HFFc6 (cell line): ENCODE measurements at places on chromosomes 5 and 9. TPM values are rescaled to one million over a fixed set of nuclear protein-coding genes. Genes with fewer than 3 reads are reported as not detected.
A peak's percentile ranks its signal among the peaks of the same experiment; 100 is the strongest.

DNA sequence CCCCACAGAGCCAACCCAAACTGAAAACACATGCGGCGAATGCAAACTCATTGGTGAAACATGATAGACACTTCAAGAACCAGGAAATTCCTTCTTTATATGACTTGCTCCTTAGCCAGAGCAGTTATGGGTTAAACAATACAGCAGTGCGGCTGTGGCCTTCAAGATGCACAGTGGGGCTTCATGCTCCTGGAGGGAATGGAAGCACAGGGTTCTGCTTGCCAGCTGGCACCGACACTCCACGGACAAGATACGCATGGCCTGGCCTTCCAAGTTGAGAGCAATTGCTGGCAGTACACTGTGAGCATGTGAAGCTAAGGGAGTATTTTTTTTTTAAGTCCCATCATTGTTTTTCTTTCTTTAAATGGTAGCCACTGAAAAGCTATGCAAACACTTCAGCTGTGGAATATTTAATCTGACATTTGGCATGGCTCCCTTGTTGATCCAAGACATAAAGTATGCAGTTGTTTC is 451.6 kb upstream of the CD180 start:
- peak; percentile 55 for DNase-seq

The FCN2 gene
- total RNA-seq: not detected in 3 replicates

DNA sequence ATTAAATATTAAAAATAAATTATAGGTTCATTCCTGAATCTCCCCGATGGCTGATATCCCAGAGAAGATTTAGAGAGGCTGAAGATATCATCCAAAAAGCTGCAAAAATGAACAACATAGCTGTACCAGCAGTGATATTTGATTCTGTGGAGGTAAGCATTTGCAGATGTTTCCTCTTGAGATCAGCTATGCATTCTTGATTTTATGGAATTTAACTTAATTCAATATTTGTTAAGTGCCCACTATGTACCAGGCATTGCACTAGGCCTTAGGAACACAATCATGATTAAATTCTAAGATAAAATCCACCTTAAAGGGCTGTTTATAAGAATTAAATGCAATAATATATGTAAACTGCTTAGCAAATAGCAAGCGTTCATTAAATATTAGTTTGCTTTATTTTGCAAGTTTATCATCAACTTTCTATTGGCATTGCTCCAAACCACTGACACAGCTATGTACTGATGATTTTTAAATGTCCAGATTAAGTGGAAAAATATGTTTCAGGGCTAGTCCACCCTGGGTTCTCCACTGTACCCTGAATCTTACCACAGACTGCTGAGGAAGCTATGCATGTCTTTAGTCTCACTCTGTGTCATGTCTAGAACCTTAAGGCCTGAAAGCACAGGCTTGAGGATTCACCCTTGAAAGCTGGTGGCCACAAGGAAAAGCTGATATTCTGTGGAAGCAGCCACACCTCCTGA is 33.2 kb downstream of the SLC22A4 start:
- no peak for DNase-seq

GRCh38 chr5:16679190-16679589 is 62.4 kb upstream of the RETREG1 start:
- no peak for DNase-seq

- no peak for DNase-seq
These were observed 73.0 kb downstream of the KIF24 start for GRCh38 chr9:34256104-34256503.

The PMPCA gene
- 74.6 to 82.7 TPM (median 81.0 TPM) in 3 replicates for total RNA-seq

DNA sequence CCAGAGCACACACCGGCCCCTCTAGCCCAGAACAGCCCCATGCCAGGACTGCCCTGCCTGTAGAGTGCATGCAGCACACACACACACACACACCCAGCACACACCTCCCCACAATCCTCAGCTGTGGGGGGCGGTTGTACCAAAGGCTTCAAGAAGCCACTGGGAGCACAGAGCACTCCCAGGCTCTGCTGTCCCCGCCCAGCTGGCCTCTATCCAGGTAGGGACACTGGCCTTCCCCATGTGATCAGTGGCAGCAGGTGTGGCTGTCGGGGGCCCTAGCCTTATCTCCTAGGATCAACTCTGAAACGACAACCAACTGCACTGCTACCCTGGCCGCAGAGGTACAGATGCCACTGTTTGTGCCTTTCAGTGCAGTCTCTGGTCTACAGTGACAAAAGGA is 2.0 kb downstream of the ANAPC2 start:
- no peak for DNase-seq

DNA sequence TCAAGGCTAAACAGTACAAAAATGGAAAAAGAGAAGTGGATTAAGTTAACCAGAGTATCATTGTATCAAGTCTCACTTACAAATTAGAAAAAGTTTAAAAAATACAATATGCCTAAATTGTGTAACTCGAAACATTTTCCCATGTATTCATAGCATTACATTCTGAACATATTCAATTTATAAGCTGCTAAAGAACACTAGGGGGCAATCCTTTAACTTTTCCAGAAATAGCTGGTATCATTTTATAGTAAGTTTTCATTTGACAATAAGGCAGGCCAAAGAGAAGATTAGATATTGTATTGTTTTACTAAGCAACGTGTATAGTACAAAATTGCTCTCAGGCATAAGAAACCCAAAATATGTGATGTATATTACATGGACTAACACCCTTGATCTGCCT is 234.6 kb downstream of the ADGRV1 start:
- DNase-seq: no peak

DNA sequence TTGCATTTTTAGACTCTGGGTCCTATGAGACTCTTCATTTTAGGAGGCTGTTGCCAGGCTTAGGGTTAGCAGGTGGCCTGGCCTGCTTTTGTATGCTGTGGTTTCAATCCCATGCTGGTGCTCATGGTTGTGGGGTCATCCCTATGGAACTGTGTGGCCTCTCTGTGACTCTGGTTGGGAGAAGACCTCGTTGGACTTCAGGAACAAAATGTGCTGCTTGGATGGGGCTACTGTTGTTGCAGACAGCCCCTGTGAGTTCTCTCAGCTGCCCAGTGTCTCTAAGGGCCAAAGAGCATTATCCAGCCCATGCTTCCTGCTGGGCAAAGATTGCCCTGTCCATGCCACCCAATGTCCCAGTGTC is 169.5 kb upstream of the S1PR3 start:
- DNase-seq: no peak

DNA sequence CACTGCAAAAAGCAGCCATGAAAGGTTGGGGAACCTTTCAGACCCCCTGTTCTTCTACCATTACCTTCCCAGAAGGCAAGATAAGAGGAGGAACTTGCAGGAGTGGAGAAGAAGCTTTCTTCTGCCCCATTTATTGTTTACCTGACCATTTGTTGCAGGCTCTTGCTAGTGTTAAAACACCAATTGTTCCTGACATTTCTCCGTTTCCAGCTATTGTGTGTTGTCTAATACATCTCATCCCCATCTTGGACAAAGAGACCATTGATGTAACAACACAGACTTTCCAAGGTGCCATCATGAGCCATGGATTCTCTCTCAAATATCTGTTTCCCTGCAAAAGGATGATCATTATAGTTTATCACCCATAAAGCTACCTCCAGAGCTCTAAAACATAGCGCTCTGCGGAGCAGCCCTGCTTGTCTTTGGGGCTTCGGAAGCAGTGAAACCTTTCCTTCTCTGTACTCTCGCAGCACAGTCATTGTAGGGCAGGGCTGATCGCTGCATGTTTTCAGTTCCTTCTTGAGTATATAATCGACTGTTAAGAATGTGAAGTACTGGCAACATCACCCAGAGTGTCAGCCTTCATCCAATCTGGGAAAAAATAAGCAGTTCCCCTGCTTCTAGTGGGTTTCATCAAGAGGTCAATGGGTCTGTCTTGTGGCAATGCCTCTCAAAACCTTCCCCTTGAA is 680.0 kb downstream of the SEMA5A start:
- no peak for DNase-seq

DNA sequence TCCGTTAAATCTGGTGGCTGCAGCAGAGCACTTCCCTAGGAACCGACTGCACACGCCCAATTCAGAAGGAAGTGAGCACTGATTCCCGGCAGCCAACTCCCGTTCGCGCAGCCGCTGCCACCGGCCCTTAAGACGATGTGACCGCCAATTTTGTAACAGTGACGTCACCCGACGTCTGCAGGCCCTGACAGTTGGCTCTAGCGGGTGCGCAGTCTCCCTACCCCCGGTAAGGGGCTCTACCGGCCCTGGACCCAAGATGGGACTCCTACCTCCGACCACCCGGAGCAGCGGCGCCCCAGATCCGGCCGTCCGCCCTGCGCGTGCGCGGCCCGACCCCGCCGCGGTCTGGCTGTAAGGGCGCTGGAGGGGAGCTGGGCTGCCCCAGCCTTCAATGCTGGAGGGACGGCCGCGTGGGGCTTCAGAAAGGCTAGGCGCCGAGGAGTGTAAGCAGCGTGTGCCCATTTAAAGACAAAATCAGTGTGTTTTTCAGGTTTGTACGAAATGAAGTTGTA is 19.1 kb downstream of the DNAJA1 start:
- DNase-seq: peak; percentile 74

The SPTAN1 gene
- total RNA-seq: 316 to 333 TPM (median 322 TPM) in 3 replicates

- no peak for DNase-seq
These were observed 6.9 kb downstream of the NKX2-5 start for GRCh38 chr5:173228107-173228506.

GRCh38 chr9:90274725-90275124 is 367.9 kb downstream of the DIRAS2 start:
- no peak for DNase-seq

DNA sequence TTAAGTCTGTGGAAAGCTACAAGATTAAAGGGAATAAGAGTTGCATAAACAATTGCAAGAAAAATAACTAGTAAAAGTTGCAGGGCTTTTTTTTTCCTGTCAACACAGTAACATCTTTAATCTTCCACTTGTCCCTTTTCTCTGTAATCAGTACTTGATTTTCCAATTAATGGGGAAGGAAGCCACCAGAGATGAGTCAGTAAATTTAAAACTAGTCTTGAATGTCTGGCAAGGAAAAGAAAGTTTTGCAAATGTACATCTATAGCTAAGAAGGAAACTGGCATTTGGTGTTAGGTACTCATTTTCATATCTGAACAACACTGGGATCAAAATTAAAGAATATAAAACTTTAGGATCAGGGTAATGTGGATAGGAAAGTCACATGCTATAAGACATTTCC is 17.1 kb downstream of the DAP start:
- no peak for DNase-seq

- no peak for DNase-seq
These were observed 5.5 kb upstream of the SLC46A2 start for GRCh38 chr9:112896131-112896530.

The ZFP62 gene
- total RNA-seq: 9.9 to 12.4 TPM (median 11.4 TPM) in 3 replicates

GRCh38 chr5:173535976-173536639 is 80.3 kb downstream of the BOD1 start:
- DNase-seq: no peak

- DNase-seq: no peak
These were observed 117.7 kb upstream of the ACTBL2 start for GRCh38 chr5:57600321-57600720.

The PCDHB10 gene
- total RNA-seq: 1.0 and 1.3 TPM in 2 replicates

The STPG3 gene
- not detected in 3 replicates for total RNA-seq

The TMOD1 gene
- total RNA-seq: 0.07 to 0.60 TPM (median 0.18 TPM) in 3 replicates

The MYO10 gene
- 107 to 142 TPM (median 123 TPM) in 3 replicates for total RNA-seq

The CCL27 gene
- 0.47 TPM in 1 of 3 replicates, not detected in the others for total RNA-seq

DNA sequence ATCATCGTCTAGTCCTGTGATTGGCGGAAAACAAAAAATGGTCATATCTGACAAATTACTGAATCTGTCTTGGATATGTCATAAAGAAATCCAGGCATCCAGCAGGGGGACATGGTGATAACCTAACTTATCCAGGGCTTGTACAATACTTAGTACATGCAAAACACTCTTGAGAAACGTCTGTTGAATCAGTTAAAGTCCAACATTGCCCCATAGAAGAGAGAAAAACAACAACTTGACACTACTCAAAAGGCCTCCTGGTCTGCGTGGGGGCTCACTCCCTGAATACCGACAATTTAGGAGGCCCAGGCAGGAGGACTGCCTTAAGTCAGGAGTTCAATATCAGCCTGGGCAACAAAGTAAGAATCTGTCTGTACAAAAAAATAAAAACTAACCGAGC is 217.5 kb downstream of the DCP2 start:
- no peak for DNase-seq

The PRLR gene
- 1.1 to 1.2 TPM (median 1.1 TPM) in 3 replicates for total RNA-seq

DNA sequence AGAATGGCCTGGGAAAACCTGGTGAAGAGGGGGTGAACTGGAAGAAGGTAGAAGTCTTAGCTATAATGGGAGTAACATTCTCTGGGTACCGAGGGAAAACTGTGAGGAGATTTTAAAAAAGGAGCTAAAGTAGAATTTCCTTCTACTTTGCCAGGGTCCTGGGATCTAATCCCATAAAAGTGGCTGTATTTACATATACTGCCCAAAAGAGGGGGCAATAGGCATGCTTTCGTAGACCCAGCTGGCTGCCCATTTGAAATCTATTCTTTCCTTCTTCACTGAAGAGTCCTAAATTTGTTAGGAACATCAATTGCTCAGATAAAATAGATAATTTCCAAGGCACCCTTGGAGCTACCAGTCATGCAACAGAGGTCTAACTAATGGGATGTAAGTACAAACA is 159.2 kb downstream of the CDC42SE2 start:
- DNase-seq: no peak

- DNase-seq: no peak
These were observed 35.2 kb downstream of the PCDHAC2 start for GRCh38 chr5:141001446-141001843.

The SV2C gene
- not detected in 2 replicates for total RNA-seq

GRCh38 chr5:172007175-172008110 is 1.0 kb upstream of the FBXW11 start:
- DNase-seq: no peak

- DNase-seq: no peak
These were observed 86.9 kb upstream of the SPATA31D4 start for GRCh38 chr9:81841333-81841732.

- peak; percentile 55 for DNase-seq
These were observed 2.0 kb upstream of the PTGR1 start for GRCh38 chr9:111601237-111602018.

The IPO11 gene
- total RNA-seq: 34.5 to 43.3 TPM (median 38.3 TPM) in 3 replicates

DNA sequence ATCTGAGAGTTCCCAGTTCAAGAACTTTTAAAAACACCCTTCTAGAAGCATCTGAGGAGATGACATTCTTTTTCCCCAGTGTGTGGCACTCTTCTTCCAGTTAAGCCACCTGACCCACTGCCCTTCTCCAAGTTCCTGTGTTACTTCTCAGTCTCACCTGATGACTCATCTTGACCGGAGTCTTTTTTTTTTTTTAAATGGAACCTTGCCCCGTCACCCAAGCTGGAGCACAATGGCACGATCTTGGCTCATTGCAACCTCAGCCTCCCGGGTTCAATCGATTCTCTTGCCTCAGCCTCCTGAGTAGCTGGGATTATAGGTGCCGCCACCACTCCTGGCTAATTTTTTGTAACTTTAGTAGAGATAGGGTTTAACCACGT is 224.1 kb upstream of the DAB2 start:
- no peak for DNase-seq

GRCh38 chr9:89606624-89607311 is 2.0 kb downstream of the GADD45G start:
- peak; percentile 30 for DNase-seq

- DNase-seq: no peak
These were observed 173.9 kb downstream of the HSPA4 start for GRCh38 chr5:133225671-133226152.

The PSMD5 gene
- 51.2 to 67.5 TPM (median 56.9 TPM) in 3 replicates for total RNA-seq

DNA sequence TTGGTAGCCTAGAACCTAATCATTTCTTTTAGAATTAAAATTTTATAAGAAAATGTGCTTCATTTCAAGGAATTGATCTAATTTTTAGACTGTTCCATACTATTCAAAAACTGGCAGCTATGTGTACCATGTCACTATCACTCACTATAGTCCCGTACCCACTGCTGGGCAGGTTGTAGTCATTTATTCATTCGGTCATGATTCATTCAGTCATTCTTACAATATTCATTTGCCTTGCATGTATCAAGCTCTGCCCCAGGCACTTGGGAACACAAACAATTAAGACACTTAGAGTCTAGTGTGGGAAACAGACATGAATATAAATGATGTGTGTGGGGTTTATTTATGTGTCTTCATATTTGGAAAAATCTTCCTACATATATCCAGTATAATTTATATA is 26.4 kb downstream of the TDRD7 start:
- DNase-seq: no peak
